ENCODE measurements at places on chromosomes 11 and 22.

GRCh38 chr11:72321381-72321996, 77.5 kb upstream of the PHOX2A start:
- H3K4me3 ChIP-seq, result no peak overlapping the region
- H3K27me3 ChIP-seq, result no peaks in the 10 kb centered on the region
- H3K27ac ChIP-seq, result no peak overlapping the region

DNA sequence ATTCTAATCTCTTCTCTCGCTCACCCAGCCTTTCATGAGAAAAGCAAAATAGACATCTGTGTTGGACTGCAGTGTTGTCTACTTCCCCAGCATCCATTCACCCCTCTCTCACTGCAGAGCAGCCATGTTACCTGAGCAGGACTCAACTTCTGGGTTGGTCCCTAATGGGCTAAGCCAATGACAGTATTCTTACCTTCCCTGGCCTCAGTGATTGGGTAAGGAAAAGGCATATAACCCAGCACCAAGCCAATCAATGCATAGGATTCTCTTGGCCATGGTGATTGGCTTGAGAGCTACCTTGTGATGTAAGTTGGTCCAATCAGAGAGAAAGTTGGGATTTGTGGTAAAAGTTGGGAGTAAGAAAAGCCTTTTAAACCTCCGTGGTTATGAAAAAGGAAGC, 99.8 kb upstream of the NECTIN1 start:
- no peaks in the 10 kb centered on the region for H3K36me3 ChIP-seq
- H3K27me3 ChIP-seq, result no peaks in the 10 kb centered on the region
- H3K4me3 ChIP-seq, result no peak overlapping the region
- H3K4me1 ChIP-seq, result no peaks in the 10 kb centered on the region

DNA sequence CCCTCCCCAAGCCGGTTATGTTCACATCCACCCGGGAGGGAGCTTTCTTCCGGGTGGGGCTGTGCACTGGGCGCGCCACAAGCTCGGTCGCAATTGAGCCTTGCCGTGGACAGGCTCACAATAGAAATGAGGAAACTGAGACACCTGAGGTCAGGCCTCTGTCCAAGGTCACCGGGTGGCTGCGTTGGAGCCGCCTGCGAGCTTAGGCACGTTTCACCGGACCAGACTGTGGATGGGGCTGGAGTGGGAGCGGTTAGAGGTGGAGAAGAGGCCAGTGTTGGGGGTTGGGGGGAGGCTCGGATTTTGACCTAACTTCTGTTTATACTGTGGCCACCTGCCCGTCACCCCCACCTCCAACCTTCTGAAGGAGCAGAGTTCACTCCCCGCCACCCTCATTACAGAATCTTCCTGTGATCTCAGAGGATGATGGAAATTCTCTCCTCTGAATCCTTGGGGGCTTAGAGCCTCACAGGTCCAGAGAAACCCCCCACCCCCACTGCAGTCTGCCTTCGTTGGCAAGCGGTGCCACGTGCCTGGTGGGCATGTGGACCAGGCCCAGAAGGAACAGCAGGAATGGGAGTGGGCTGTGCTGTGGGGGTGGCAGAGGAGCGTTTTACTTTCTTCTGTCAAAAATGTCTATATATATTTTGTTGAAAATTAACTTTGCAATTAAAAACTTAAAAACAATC, 631 bp upstream of the NPTXR start:
- peaks cover 8% of the 10 kb centered on the region for H3K4me1 ChIP-seq
- H3K27ac ChIP-seq, result peak overlapping the region; percentile 48
- no peaks in the 10 kb centered on the region for H3K36me3 ChIP-seq
- no peak for DNase-seq
- H3K4me3 ChIP-seq, result peak overlapping the region; percentile 56

GRCh38 chr11:96990914-96991313, 601.1 kb downstream of the JRKL start:
- H3K36me3 ChIP-seq, result no peaks in the 10 kb centered on the region
- H3K4me3 ChIP-seq, result no peak overlapping the region
- no peak overlapping the region for H3K27ac ChIP-seq
- H3K27me3 ChIP-seq, result no peaks in the 10 kb centered on the region
- no peak for DNase-seq

DNA sequence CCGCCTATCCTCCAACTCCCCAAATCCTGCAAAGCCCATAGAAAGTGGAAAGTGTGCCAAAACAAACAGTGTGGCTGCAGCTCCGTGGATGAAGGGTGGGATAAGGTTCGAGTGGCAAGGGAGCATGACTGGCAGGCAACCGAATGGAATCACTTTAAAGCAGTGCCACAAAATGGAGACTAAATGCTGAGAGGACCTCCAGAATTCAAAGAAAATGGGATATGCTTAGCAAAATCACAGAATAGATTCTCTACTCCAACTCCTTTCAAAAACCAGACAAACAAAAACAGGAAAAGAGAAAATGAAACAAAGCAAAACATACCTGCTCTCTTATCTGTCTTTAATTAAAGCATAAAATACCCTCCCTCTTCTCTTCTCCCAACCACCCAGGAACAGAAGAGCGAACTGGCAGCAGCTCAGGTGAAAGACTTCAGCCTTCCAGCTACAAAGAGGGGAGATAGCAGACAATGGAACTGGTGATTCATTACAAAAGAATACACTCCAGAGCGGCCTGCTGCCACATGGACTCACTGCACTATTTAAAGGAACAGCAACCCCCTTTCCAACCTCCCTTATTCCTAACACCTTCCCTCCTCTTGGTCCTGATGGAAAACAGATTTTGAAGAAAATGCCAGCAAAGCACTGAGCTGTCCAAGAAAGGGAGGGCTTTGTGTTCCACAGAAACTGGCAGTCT, 118.5 kb downstream of the APOL5 start:
- DNase-seq, result peak; percentile 57
- no peaks in the 10 kb centered on the region for H3K27me3 ChIP-seq
- H3K4me1 ChIP-seq, result peaks cover 91% of the 10 kb centered on the region
- no peaks in the 10 kb centered on the region for H3K36me3 ChIP-seq
- H3K4me3 ChIP-seq, result peak overlapping the region; percentile 21

DNA sequence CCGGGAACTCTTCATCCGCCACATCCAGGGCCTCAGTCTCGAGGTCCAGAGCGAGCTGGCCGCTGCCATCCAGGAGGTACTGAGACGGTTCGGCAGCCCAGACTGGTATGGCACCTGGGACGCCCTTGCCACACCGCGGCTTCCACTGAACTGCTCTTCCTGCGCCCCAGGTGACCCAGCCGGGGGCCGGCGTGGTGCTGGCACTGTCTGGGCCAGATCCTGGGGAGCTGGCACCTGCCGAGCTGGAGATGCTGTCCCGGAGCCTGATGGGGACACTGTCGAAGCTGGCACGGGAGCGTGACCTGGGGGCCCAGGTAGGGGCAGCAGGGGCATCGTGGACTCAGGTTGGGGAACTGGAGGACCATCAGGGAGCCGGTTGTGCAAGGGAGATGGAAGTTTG, 1.4 kb downstream of the CCDC88B start:
- H3K4me3 ChIP-seq, result no peak overlapping the region
- H3K4me1 ChIP-seq, result peaks cover 23% of the 10 kb centered on the region
- DNase-seq, result no peak
- H3K27me3 ChIP-seq, result peaks cover 2% of the 10 kb centered on the region

DNA sequence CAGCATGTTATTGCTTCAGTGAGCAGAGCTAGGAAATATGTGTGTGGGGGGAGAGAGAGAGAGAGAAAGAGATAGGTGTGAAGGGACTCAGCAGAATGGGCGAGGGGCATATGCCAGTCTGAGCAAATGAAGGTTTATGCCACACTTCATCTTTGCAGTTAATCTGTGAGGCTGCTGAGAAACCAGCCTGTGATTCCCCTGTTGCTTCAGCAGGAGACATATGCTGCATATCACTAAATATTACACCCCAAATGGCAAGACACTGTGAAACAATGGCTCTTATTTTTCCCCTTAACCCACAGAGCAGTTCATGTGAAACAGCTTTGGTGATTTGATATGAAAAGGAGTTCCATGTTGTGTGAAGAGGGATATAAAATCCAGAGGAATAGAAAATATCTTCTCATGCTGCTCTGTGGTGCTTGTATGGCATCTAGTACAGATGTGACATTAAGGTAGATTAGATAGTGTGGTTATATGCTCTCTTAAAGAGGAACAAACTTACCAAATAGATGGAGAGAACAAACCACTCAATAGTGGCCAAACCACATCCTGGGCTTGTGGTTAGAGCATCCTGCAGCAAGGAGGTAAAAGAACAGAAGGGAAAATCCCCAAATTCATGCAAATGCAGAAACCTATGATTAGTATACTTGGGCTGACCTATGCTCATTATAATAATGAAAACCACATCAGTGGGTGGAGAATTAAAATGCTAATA, 864.2 kb downstream of the FAM181B start:
- no peaks in the 10 kb centered on the region for H3K36me3 ChIP-seq
- DNase-seq, result no peak
- no peaks in the 10 kb centered on the region for H3K27me3 ChIP-seq

DNA sequence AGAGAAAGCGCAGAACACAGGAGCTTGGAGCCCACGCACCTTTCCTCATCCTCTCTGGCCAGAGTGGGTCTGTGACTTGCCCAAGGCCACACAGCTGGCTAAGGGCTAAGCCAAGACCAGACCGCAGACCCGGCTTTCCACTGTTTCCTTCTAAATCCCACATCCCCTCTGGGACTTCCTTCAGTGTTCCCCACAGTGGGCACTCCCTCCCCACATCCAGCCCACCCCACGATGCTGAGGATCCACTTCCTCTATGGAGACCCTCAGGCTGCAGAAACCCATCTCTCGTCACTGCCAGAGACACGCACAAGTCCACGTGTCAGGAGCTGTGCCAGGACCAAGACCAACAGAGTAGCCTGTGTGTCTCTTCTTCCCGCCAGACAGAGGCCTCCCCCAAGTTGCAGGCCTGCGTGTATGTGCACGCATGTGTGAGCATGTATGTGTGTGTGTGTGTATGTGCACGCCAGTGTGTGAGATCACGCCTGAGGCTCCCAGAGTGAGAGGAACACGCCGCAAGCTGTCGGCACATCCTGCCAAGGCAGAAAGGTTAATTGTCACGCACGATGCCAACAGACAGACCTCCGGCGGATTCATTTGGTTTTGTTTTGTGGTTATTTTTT, 21.6 kb downstream of the PDGFB start:
- no peak overlapping the region for H3K27ac ChIP-seq
- no peak for DNase-seq
- peaks cover 3% of the 10 kb centered on the region for H3K36me3 ChIP-seq
- H3K4me3 ChIP-seq, result no peak overlapping the region
- no peaks in the 10 kb centered on the region for H3K27me3 ChIP-seq

- H3K4me3 ChIP-seq, result no peak overlapping the region
- no peak for DNase-seq
Observed at GRCh38 chr22:45709866-45710265, 38.2 kb downstream of the ATXN10 start.

Data from heart right ventricle (tissue), 16 donors.